ENCODE measurements at places on chromosomes 7 and 10.
A peak's percentile ranks its signal among the peaks of the same experiment; 100 is the strongest.

GRCh38 chr7:27202862-27203134 is 2.9 kb upstream of the HOXA13 start:
- DNase-seq = no peak

DNA sequence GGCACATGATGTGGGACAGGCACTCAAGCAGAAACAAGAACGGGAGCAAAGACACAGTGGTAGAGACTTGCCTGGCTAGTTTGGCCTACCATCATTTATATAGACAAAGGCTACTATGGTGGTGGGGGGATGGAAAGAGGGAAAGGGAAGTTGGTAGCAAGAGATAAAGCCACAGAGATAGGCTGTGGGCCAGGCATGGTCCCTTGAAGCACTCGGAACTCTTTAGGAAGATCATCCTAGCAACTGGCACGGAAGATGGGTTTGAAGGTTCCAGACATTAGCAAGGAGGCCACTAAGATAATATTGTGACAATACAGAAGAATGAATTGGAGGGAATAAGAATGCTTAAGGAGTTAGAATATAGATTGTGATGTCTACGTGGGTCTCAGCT is 319.6 kb downstream of the ELMO1 start:
- DNase-seq = no peak

DNA sequence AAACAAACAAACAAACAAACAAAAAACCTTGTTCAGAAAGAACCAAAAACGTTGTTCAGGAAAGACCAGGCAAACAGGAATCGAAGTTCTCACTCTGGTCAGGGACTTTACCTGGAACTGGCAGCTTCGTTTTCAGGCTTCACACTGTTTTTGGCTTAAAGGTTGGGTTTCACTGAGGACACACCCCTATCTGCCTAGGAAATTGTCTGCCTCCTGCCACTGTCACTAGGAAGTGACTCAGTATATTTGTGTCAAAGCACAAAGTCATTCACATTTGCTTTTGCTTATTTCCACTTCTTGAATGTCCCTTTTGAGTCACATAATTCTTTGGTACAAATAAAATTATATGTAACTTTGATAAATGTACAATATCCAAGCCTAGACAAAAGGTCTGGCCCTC is 37.9 kb downstream of the PNLIPRP3 start:
- DNase-seq = no peak

DNA sequence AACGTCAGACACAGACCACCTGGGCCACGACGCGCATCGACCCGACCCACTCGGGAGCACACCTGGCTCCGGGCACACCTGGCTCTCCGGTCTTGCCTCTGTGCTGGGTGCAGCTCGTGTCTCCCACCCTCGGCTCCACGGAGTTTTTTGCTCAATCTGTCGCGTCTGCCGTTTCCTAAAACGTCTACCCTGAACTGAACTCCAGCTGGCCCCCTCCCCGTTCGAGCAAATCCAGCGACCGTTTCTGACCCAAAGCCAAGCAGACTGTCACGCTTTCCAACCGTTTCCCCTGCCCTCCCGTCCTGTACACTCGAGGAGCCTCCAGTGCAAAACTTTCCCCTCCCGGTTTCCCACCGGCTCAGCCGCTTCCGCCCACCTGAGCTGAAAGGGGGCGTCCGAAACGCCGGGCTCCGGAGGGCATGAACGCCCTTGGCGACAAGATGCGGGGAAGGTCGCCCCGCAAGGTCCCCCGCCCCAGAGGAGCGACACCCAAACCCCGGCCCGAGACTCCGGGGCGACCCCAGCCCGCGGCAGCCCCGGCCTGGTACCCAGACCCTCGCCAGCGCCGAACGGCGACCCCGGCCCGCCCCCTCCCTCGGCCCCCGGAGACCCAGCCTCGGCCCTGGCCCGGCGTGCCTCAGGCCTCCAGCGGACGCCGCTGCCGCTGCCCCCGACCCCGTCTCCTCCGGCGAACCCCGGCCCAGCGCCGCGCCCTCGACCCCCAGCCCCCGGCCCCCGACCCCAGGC is 557 bp downstream of the CYTH3 start:
- DNase-seq = peak; percentile 10

DNA sequence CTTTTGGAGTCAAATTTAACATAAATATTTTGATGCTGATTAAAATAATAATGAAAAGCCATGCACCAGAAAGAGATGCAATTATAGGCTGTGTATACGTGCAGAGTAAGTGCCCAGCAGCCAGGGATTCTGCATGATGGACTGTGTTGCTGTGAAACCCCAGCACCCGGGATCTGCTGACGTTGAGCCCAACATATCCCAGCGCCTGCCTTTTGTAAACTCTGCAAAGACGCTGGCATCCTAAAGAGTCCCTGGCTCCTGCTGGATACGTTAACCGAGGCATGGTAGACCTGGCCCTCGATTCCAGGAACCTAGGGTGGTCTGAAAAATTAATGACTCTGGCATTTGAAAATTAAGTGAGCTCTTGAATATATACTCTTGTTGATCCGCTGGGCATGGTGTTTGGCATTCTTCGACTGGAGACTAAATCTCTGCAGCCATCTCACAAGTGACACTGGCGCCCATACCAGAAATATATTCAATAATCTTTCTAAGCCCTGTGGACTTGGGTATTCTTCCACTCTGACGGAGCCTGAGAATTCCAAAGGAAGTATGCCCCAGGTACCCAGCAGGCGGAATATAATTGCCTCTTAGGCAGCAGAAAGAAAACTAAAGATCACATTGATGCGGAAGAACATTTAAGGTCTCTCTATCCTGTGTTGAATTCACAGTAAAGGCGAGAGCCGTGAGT is 191.2 kb upstream of the SH2B2 start:
- no peak for DNase-seq

DNA sequence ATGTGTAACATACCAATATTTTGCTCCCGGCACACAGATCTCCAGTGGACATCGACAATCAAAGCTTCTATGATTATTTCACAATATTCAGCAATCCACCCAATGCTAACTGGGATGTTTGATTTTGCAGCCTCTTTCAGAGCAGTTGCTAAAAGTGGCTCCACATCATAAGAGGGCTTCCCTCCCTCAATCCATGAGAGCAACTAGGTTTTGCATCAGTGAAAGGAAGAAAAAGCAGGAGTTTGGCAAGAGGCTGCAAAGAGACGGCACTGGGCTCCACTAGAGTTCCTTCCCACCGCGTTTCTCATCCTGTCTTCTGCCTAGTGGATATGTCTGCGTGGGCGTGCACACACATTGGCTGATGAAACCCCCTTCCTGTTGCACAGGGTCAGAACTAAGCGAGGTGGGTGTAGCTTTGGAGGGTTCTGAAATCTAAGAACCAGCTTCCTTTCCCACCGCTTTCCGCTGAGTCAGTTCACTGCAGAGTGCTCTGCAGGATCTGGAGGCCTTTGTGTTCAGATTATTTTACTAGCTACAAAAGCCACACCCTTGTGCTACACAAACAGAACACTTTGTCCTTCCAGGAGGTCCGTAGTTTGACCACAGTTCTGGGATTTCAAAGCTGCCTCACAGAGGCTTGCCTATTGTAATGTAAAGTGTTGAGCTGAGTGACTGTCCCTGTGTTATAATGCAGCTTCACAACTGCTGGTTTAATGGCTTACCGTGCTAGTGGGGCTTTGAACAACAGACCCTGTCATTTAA is 28.1 kb downstream of the ARL4A start:
- no peak for DNase-seq

DNA sequence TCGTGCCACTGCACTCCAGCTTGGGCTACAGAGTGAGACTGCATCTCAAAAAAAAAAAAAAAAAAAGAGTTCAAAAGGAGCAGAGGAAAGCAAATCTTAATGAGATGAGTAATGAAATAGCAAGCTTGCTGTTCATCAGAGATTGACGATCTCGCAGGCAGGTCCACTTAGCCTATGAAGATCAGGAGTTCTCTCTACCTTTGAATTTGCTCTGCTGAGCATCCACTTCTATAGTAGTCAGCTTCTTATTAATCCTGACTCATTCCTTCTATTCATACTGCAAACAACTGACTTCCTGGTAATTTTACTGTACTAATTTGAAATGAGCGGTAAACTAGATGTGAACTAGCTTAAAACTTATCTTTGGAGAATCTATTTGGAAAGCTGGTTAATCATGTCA is 1014.6 kb downstream of the GATA3 start:
- DNase-seq = no peak

DNA sequence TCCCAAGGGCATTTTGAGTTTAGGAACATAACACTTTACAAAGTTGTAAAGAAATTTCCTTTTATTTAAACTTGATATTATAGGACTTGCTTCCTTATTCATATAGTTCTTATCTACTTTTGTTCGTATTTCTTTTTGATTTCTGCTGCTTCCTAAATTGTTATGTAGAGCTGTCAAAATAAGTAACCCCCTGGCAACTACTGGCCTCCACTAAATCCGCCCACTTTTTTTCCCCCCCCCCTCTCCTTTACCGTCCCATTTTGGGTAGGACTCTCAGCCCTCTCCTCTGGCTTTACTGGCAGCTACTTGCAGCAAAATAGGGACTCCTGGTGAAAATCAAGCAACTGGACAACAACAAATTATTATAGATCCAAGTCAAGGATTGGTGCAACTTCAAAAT is 1.1 kb downstream of the SP4 start:
- DNase-seq = no peak

DNA sequence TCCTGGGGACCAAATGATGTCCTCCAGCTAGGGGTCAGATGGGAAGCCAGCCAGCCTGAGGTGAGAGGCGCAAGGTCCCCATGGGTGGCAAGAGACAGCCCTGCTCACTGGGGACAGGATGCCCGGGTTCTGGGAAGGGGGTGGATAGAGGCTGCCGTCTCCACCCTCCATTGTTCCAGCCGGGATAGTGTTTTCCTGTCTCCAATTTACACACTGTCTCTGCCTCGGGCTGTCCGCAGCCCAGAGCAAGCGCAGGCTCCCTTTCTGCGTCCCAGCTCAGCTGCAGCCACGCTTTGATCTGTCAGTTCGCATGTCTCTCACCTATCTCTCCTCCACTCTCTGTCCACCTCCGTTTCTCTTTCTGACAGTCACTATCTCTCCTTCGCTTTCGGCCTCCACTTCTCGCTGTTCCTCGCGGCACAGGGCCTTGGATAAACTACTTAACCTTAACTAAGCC is 2.1 kb downstream of the EPHB4 start:
- no peak for DNase-seq

GRCh38 chr7:49766966-49767365 is 6.5 kb upstream of the VWC2 start:
- DNase-seq = no peak

DNA sequence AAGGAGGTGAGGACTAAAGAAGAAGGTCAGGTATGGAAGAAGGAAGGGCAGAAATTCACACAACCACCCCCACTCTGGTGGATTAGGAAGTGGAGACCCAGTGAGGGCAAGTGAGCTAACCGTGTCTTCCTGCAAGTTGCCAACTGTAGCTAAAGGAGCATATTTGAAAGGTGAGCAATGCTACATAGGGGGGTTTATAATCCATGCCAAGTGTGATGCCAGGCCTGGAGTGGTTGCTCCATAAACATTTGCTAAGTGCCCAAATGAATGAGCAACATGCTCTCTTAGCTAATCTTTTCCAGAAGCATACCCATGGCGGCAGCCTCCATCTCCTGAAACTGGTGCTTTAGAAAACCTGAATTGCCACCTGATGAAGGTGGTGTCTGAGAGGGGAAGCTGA is 121.6 kb downstream of the LRRC18 start:
- DNase-seq = no peak

DNA sequence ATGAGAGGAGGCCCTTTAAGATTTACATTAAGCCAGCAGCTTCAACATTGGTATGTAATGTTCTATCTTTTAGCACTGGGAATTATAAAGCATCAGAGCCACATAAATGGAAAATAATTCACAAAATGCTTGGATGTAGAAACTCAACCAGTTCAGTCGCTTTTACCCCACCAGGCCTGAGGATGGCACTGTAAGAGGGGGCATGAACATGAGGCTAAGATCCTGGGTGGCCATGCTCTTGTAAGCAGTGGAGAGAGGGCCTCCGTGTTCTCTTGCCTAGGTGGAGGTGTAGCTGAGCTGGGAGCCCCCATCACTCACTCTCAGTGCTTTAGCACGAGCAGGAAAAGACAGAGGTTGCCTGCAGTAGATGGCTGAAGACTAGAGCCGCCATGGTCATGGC is 238.8 kb downstream of the FANK1 start:
- no peak for DNase-seq

- no peak for DNase-seq
Observed at GRCh38 chr7:124168616-124169015, 135.7 kb upstream of the TMEM229A start.

DNA sequence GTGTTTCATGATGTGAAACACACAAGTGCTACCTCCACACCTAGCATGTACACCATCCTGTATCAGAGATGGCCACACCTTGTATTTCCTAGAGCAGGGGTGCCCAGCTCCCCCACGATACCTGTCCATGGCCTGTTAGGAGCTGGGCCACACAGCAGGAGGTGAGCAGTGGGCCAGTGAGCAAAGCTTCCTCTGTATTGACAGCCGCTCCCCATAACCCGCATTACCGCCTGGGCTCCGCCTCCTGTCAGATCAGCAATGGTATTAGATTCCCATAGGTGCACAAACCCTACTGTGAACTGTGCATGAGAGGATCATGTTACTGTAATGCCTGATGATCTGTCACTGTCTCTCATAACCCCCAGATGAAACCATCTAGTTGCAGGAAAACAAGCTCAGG is 145.6 kb upstream of the RNF32 start:
- no peak for DNase-seq

GRCh38 chr7:102129636-102130370 is 156.9 kb upstream of the SH2B2 start:
- DNase-seq = no peak

- DNase-seq = no peak
Observed at GRCh38 chr10:129421399-129422010, 45.5 kb upstream of the MGMT start.

- no peak for DNase-seq
Observed at GRCh38 chr7:157974678-157975230, 612.9 kb downstream of the PTPRN2 start.

- DNase-seq = no peak
Observed at GRCh38 chr7:18504965-18505364, 9.4 kb downstream of the HDAC9 start.

- DNase-seq = no peak
Observed at GRCh38 chr10:23063045-23063972, 32.1 kb upstream of the MSRB2 start.

GRCh38 chr7:153930696-153931095 is 121.5 kb upstream of the DPP6 start:
- no peak for DNase-seq

DNA sequence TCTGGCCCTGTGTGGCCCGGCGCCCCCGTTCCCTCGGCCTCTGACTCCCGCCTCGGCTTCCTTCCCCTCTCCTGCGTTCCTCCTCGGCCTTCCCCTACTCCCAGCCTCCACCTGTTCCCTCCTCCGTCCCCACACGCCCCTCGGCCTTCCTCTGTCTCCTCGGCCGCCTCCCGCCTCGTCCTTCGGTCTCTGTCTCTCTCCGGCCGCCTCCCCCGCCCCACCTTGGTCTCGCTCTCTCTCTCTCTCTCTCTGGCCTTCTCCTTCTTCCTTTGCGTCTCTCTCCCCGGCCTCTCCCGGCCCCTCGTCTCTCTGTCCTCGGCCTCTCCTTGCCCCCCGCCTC is 588 bp downstream of the GET4 start:
- no peak for DNase-seq

DNA sequence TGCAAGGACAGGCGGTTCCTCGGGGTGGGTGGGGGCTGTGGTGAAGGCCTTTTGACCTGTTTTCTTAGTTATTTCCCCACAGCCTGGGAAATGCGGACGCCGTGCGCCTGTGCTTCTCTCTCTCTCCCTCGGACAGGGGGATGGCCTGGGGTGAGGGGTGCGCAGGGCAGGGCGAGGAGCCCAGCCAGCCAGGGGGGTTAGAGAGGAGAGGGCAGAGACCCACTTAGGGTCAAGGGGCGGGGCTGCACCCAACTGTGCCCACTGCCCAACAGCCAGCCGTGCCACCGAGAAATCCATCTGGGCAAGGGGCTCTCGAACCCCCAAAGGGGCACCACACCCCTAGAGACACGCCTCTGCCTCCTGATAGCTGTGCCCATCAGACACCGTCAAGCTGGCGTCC is 53.8 kb downstream of the DPYSL4 start:
- DNase-seq = no peak

Data from stimulated activated CD4-positive, alpha-beta T cell treated with anti-CD3 and anti-CD28 coated beads, Interleukin-12 subunit alpha, Interleukin-12 subunit beta, amount 100 ng/mL, for 4 hours (primary cell).